ENCODE measurements at places on chromosomes 7 and 10.

GRCh38 chr10:71255808-71256660 is 43.7 kb downstream of the UNC5B start:
- DNase-seq = peak; percentile 45
- H3K4me1 ChIP-seq = peaks cover 42% of the 10 kb centered on the region
- no peak overlapping the region for H3K4me3 ChIP-seq

DNA sequence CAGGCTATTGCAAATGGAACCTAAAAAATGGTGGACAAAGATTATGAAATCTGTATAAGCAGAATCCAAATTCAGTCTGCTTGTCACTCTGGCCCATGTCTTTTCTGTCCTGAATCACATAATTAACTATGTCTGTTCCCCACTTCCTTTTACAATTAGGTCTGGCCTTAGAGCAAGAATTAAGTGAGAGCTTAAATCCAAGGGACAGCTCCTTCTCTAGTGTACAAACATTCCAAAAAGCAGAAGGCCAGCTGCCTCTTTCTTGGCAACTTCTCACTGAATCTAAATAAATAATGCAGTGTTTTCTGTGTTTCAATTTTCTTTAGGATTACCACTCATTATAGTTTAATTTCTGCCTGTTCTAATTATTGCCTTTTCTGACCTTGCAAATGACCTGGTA is 39.3 kb upstream of the NEBL start:
- DNase-seq = no peak
- no peaks in the 10 kb centered on the region for H3K27me3 ChIP-seq
- no peaks in the 10 kb centered on the region for H3K36me3 ChIP-seq
- no peak overlapping the region for H3K4me3 ChIP-seq
- no peak overlapping the region for H3K27ac ChIP-seq

DNA sequence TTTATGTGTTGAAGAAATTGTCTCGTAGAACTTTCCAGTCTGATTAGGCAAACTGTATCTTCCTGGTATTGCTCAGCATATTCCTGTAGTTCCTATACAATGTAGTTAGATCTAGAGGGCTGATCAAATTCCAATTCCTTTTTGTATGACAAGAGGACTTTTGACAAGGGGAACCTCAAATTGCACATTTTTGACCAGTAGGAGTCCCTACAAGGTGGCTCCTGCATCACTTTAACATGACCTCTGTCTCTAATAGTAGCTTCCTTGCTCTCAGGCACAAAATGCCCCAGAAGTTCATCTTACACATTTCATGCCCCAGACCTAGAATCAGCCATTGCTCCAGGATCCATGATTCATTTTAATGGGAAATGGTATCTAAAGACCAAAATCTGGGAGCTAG is 18.7 kb downstream of the HERPUD2 start:
- no peaks in the 10 kb centered on the region for H3K27me3 ChIP-seq
- no peaks in the 10 kb centered on the region for H3K36me3 ChIP-seq
- H3K4me1 ChIP-seq = peaks cover 3% of the 10 kb centered on the region
- H3K4me3 ChIP-seq = no peak overlapping the region
- DNase-seq = no peak

DNA sequence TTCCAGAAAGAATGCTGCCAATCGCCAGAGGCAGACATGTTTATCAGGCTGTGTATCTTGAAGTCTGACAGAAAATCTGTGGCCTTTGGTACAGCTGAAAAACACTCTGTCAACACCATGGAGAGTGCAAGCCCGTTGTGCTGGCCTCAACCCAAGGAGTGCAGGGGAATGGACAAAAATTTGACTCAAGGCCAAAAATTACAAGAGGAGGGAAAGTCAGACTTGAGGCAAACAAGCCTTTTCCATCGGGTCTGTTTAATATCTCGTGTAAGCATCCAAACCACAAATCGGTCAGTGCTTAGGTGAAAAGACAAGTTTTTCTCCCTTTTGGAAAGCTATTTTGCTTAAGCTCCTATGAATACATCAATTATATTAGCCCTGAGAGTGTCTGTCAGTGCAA is 305.3 kb upstream of the NFE2L3 start:
- no peaks in the 10 kb centered on the region for H3K36me3 ChIP-seq
- no peak overlapping the region for H3K4me3 ChIP-seq
- DNase-seq = no peak

DNA sequence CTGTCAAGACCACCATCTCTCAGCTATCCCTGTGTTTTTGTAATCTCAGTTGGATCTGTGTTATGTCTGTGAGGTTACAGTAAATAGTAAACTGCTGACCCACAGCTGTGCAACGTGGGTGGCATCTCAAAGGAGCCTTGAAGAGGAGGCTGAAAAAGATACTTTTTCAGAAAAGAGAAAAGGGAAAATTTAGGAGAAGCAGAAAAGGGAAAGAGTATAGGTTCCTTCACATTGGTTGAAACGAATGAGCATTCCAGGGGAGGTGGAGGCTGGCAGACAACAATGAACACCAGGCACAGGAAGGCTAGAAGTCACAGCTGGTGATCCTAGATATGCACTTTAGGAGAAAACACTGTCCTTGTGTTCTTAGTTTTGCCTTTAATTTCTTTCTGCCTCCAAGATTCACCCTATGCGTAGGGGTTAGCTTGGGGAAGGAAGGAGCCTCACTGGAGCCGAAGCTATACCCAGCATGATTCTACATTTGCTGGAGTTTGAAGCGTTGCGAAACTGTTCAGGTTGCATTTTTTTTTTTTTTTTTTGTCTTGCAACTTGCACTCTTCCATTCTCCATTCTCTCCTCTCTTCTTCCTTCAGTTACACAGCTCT is 18.3 kb downstream of the CPED1 start:
- H3K4me3 ChIP-seq = no peak overlapping the region
- no peak for DNase-seq
- H3K27me3 ChIP-seq = no peaks in the 10 kb centered on the region
- peaks cover 13% of the 10 kb centered on the region for H3K4me1 ChIP-seq
- H3K36me3 ChIP-seq = no peaks in the 10 kb centered on the region
- H3K27ac ChIP-seq = no peak overlapping the region

DNA sequence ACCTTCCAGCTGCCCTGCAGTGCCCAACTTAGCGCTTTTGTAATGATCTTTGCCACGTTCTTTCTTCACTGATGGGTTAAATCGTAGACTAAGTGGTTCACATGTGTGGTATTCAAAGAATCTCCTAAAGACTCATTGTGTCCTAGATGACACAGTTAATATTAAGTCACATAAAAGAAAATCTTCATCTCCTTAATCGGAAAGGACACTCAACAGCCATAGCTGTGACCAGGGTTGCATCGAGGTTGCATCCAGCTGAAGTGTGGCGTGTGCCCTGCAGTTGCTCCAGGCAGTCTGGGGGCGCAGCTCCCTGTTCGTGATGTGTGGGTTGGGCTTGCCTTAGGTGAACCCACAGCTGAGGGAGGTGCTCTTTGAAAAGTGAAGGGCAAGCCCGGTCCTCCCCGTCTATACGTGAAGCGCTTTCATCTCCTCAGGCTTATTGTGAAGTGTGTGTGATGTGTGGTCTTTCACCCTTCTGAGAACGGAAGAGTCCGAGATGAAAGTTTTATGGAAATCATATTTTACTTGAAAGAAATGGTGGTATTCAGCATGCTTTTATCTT is 122.7 kb downstream of the TRRAP start:
- H3K4me3 ChIP-seq = no peak overlapping the region
- H3K27me3 ChIP-seq = no peaks in the 10 kb centered on the region
- H3K27ac ChIP-seq = no peak overlapping the region
- DNase-seq = no peak
- peaks cover 14% of the 10 kb centered on the region for H3K4me1 ChIP-seq

- H3K36me3 ChIP-seq = no peaks in the 10 kb centered on the region
- no peak overlapping the region for H3K27ac ChIP-seq
- no peak for DNase-seq
- H3K4me1 ChIP-seq = no peaks in the 10 kb centered on the region
Observed at GRCh38 chr10:86305521-86305920, 61.1 kb downstream of the GRID1 start.

DNA sequence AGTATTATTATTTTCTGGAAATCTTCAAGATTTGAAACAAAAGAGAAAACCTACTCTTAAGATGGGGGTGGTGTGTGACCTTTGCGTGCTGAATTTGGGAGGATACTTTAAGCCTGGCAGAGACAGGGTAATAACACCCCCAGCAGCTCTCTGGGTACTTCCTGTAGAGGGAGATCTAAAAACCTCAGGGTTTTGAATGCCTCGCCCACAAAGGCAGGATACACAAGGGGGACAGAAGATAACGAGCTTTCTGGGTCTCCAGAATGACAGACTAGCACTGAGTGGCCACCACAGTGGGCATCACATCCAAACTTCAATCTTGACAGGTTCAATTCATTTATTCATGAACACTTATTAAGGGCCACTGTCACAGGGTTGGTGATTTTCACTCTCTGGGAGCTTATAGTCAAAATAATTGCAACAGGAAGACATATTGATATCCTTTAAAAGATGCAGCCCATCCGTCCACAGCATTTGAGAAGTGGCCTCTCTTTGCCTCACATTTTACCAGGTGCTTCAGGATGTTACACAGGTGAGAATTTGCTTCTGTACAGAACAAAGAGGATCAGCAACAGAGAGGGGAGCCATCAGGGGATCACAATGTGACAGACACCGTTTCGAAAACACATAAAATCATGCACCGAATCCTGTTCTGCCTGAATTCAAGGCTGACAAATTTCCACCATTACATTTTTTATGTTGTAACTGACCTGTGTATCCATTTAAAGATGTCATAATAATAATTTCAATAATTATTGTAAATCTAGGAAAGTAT is 14.3 kb downstream of the CPA1 start:
- no peak overlapping the region for H3K27ac ChIP-seq
- H3K4me1 ChIP-seq = no peaks in the 10 kb centered on the region
- no peaks in the 10 kb centered on the region for H3K27me3 ChIP-seq
- H3K36me3 ChIP-seq = no peaks in the 10 kb centered on the region

DNA sequence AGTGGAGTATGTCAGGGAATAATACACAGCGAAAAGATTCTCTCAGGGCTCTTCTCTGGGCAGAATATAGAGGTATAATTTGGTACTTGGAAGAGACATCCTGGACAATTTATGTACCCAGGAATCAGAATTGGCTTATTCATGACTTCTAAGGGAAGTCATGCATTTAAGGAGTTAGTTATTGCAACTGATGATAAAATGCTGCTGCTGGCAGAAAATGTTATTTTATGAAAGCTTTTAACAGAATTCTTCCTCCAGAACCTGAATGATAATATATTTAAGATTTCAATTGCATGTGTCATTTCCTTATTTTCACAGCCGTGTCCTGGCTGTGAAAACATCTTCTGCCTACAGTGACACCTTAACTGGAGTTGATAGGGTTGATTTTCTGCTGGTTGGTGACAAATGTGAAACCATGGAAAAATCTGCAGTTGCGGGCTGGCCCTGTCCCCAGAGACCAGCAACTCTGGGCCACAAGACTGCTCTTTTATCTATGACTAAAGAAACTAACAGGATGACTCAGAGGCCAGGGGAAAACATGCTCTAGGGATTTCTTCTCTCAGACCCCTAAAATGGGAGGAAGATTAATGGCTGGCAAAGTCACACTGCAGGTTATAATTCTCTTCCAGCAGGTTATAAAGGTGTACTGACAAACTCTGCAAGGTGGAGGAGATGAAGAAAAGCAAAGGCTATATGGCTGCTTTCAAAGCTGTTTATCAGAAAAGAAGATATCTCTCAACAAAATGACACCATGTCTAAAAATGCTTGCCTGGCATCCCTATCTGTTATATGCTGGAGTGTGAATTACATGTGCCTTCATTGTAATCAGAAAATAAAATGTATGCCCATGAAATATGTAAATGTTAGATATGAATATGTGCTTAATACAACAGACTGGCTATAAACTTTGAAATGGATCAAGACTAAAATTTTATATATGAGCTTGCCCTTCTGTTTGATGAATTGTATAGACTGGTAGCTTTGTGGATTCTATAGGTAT is 12.1 kb upstream of the TRUB1 start:
- H3K36me3 ChIP-seq = no peaks in the 10 kb centered on the region
- no peaks in the 10 kb centered on the region for H3K27me3 ChIP-seq
- H3K4me3 ChIP-seq = no peak overlapping the region
- no peak for DNase-seq
- no peak overlapping the region for H3K27ac ChIP-seq

DNA sequence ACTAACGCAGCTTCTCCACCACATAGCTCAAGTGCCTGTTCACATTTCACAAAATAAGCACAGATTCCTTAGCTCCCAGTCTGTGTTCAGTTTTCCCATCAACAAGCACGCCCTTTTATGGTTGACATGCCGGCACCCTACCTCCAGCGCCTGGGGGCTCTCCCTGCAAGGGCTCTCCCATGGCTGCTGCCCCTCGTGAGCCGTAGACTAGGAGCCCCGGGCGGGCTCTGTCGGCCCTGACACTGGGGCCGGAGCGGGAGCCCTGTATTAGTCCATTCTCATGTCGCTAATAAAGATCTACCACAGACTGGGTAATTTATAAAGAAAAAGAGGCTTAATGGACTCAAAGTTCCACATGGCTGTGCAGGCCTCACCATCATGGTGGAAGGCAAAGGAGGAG is 34.0 kb upstream of the PRKAR1B start:
- no peak overlapping the region for H3K27ac ChIP-seq
- peaks cover 49% of the 10 kb centered on the region for H3K36me3 ChIP-seq
- no peaks in the 10 kb centered on the region for H3K27me3 ChIP-seq
- H3K4me1 ChIP-seq = peaks cover 11% of the 10 kb centered on the region

- H3K27ac ChIP-seq = no peak overlapping the region
- no peaks in the 10 kb centered on the region for H3K36me3 ChIP-seq
- H3K4me3 ChIP-seq = no peak overlapping the region
Observed at GRCh38 chr7:72326365-72326764, 85.8 kb downstream of the CALN1 start.

DNA sequence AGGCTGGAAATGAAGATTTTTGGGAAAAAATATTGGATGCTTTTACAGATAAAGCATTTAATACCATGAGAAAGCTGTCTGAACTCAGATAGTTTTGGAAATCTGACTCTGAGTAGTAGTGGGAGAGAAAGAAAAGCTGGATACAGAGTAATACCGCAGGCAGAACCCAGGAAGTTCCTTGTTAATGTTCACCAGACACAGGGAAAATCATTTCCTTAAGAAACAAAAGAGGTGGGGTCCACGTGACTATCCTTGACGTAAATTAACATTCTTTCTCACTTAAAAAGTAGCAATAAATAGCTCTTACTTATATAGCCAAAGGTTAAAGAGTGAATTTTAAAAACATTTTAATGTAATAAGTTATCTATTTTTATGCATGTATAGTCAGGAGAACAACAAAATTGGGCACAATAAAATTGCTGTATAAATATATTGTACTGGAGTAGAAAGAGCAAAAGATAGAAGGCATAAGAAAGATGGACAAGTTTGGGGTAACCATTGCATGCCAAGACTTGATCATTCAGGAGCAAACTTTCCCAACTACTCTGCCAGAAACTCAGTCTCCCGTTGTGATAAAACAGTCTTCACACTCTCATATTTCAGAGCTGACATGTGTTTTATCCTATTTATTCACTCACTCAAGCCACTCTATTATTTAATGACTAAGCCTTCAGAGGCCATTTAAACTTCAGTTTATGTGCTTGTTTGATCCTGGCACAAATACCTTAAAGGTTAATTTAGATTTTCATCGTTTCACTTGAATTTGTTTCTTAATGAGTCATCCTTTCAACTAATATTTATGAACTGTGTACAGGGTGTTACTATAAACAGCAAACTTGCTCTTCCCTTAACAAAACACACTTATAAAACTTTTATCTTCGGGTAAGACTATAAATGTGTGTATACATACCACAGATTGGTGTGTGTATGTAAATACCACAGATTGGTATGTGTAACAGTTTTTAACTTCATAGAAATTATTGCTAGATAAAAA is 143.1 kb downstream of the GNAI1 start:
- H3K4me1 ChIP-seq = peaks cover 19% of the 10 kb centered on the region
- H3K36me3 ChIP-seq = no peaks in the 10 kb centered on the region
- no peak overlapping the region for H3K4me3 ChIP-seq
- no peak for DNase-seq
- peak overlapping the region; percentile 31 for H3K27ac ChIP-seq
- H3K27me3 ChIP-seq = no peaks in the 10 kb centered on the region

GRCh38 chr10:35386594-35387174 is 50.4 kb downstream of the CCNY start:
- peaks cover 27% of the 10 kb centered on the region for H3K4me1 ChIP-seq
- no peaks in the 10 kb centered on the region for H3K36me3 ChIP-seq
- H3K27me3 ChIP-seq = no peaks in the 10 kb centered on the region

All from upper lobe of left lung (tissue), 6 donors.